ENCODE measurements at places on chromosomes 7 and 10.

DNA sequence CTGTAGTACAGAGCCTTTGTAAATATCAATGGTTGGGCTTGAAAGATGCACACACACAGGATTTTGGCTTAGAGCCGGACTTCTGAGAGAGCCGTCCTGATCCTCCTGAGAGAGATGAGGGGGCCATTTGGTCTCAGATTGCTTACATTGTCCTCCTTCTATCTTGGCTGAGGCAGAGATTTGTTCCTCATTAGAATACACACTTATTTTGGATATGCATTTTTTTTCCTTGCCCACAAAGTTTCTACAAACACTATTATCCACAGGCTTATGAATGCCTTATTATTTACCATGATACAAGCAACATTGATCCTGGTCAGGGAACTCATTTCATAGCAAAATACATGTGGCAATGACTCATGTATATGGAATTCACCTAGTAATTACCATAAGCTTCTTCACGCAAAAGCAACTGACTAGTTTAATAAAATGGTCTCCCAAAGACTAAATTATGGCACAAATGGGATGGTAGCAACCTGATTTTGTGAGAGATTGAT lies 175.3 kb downstream of the MDFIC start:
- DNase-seq = no peak

- no peak for DNase-seq
Measured at GRCh38 chr7:142855756-142856564, 1.1 kb downstream of the EPHB6 start.

- peak; percentile 73 for DNase-seq
Measured at GRCh38 chr10:101066146-101066895, 4.5 kb downstream of the KAZALD1 start.

DNA sequence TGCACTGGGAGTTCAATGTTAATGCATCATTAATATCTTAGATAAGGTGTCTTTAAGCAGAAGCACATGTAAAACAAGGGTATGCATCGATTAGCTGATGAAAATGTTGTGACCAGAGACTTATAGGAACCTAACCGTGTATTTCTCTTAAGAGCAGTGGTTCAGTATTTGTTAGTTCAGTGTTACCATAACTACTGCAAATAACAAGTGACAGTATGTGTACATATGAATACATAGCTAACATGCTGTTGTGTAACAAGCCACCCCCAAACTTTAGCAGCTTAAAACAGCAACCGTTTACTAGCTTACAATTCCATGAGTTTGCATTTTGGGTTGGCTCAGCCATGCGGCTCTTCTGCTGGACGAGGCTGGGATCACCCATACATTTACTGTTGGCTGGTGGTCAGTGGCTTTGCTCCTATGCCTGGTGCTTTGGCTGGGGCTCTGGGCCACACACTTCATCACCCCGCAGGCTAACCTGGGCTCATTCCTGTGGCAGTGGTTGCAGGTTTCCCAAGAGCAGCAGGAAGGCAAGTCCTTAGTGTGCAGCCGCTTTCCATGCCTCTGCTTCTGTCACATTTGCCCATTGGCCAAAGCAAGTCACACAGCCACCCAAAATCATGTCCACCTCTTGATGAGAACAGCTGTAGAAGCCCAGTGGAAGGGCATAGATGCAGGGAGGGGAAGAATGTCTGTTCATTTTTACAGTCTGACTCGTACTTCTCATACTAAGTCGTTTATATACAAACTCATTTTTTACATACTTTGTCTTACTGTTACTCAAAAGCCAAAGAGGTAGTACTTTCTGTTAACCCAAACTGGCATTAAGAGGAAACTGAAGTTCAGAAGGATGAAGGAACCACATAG lies 103.3 kb upstream of the GATA3 start:
- DNase-seq = no peak

GRCh38 chr10:76230921-76231285 lies 799.5 kb downstream of the LRMDA start:
- DNase-seq = no peak

- DNase-seq = peak; percentile 67
Measured at GRCh38 chr10:89301721-89302445, at the start of gene IFIT2. TSS of gene IFIT2 (plus strand) at chr10:89302046. CDS start at chr10:89302124, 78 bp downstream.

DNA sequence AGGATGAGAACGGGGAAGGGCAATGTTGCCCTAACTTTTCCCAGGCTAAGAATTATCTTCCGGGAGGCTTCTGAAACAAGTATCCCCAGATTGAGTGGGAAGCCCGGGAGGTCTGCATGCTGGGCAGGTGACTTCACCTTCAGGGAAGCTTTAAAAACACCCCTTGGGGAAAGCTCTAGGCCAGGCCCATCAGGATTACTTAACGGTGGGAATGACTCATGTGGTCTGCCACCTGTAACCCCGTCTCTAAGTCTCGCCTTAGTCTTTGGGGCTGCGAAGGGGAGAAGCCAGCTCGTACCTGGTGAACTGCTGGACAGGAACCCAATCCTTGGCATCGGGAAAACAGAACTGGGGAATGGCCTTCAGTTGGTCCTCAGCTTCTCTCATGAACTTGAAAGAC lies 80.1 kb upstream of the MKRN1 start:
- DNase-seq = no peak

DNA sequence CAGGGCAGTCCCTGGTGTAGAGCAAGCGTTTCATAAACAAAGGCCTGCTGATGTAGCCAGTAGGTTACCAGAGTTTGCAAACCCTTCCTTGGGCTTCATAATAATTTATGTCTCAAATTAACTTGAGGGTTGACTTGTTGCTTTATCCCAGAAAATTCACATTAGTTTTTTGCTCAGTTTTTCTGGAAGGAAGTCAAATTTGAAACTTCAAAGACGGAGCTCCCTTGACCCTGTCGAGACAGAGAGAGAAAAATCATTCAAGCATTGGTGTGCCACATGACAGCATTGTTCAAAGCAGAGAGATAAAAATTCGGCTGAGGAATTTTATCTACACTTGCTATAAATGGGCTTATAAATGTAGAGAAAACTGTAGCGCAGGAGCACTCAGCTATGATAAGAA lies 627.7 kb downstream of the TNS3 start:
- DNase-seq = no peak

DNA sequence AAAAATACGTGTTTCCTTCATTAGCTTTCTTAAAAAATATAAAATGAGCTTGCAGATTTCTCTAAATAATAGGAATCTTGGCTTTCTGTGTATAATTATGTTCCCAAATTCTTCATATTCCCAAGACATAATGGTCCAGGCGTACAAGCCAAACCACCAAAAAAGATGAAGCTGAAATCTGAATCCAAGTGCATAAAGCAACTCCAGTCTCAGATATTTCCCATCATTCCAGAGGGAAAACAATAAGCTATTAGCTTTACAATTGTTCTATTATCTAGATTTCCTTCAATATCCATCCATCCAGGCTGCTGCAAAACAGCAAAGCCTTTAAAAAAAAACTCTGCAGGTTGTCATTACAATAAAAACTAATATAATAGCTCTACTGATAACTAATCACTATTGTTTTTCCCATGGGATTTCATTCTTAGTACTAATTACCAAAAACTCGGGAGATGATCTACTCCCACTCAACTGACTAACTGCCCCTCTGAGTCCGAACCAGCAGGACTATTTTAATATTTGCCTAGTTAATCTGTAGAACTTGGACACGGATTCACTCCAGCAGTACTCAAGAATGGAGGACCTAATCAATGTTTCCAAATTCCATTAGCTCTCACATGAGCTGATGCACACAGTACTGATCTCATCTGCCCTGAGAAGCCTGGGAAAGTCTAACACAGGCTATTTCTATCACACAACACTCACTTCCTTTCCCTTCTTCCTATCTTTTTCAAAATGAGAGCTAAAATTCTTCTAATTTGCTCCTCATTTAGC lies 108.9 kb upstream of the ASAH2 start:
- no peak for DNase-seq

- no peak for DNase-seq
Measured at GRCh38 chr10:71236286-71236685, 23.9 kb downstream of the UNC5B start.

DNA sequence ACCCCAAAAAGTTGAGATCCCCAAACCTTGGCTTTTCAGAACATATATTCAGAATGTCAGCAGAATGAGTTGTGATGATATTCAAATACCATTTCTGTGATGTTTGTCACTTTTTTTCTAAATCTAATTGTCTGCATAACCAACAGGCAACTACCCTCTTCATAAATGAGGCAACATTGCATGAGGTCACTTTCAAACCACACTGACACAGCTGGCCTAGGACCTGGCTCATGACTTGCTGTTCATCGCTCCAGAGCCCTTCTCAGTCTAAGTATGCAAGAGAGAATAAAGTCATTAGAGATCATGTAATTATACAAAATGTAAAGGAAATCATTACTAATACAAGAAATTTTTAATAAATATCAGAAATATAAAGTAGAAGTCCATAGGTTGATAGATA lies 681.9 kb downstream of the GRM8 start:
- no peak for DNase-seq

GRCh38 chr10:63409465-63410027 lies 56.2 kb downstream of the JMJD1C start:
- no peak for DNase-seq

DNA sequence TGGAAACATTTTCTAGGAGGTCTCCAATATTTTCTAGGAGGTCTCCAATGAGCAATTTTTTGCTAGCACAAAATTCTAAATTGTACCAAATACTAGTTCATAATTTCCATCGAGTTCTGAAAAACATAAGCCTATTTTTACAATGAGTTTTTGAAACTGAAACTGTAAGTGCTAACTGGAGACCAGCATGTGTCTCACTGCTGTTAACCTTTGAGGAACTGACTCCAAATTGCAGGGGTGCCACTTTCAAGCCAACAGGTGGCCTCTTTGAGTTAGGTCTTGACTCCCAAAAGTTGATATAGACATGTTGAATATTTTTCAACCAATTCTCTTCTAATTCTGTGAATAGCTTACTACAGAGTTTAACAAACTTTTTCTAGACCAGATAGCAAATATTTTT lies 58.8 kb downstream of the CAV1 start:
- DNase-seq = no peak

- no peak for DNase-seq
Measured at GRCh38 chr7:55538538-55538937, 33.8 kb downstream of the VOPP1 start.

DNA sequence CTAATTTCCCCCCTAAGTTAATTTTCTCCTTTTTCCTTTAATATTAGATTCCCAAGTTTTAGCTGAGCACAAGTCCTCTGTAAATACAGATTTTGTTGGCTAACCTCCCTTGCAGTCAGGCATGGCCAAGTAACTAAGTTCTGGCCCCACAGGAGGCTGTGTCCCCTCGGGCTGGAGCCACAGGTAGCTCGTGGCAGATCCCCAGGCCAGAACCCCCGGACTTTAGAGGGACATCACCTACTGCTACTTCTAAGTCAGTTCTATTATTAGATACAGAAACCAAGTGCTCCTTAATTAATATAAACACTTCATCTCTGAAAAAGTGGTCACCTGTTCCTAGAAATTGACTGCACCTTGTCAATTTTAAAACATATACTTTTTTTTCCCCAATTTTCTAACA lies 46.1 kb upstream of the NCAPG2 start:
- DNase-seq = no peak

GRCh38 chr7:135169964-135170273 lies 588 bp downstream of the CYREN start:
- DNase-seq = no peak

- no peak for DNase-seq
Measured at GRCh38 chr7:136687693-136688322, 180.6 kb upstream of the CHRM2 start.

- no peak for DNase-seq
Measured at GRCh38 chr7:156156734-156157408, 344.6 kb upstream of the SHH start.

All from hematopoietic multipotent progenitor cell treated with erythropoietin and hydrocortisone succinate and interleukin-3 and kit ligand, for 15 days (in vitro differentiated cells).